CD4-positive, alpha-beta T cell treated with Interleukin-1 beta for 1 hour (primary cell): ENCODE measurements at places on chromosomes 1 and 21.

GRCh38 chr1:166383635-166384346 lies 217.0 kb upstream of the FAM78B start:
- no peak for DNase-seq

- no peak for DNase-seq
Observed at GRCh38 chr21:18716578-18717138, 313.1 kb upstream of the TMPRSS15 start.

GRCh38 chr1:36475910-36476604 lies 6.7 kb downstream of the CSF3R start:
- DNase-seq: no peak

DNA sequence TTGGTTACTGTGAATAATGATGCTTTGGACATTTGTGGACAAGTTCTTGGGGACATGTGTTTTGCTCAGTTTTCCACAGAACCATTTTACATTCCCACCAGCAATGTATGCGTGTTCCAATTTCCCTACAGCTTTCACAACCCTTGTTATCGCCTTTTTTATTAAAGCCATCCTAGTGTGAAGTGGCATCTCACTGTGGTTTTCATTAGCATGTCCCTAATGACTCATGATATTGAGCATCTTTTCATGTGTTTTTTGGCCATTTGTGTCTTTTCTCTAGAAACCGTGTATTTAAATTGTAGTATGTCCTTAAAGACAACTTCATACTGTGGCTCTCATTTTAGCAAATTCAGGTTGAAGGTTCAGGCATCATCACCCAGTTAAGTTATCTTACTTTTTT lies 132.1 kb downstream of the TGFBR3 start:
- DNase-seq: no peak

- DNase-seq: no peak
Observed at GRCh38 chr1:188825471-188825870, 1652.2 kb downstream of the BRINP3 start.

GRCh38 chr21:27023186-27023585 lies 56.3 kb upstream of the ADAMTS5 start:
- DNase-seq: no peak

DNA sequence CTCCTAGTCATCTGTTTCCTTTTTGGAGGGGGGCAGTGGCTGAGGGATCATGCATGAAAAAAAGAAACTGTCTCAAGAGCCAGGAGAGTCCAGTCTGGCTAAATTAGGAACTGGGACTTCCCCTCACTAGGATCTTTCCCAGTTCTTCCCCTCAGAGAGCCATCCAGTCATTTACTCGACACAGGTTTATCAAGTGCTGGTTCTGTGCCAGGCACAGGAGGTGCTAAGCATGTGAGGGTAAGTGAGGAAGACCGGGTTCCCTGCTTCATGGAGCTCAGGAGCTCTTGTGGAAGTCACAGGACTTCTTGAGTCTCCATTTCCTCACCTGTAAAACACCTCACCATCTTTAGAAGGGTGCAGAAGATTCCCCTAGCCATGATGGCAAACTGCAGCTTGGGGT lies 8.6 kb upstream of the NUAK2 start:
- no peak for DNase-seq
